Activated T-cell treated with anti-CD3 and anti-CD28 coated beads, Interleukin-2, amount 50 U/mL, for 48 hours (primary cell): ENCODE measurements at places on chromosomes 5 and 9.

DNA sequence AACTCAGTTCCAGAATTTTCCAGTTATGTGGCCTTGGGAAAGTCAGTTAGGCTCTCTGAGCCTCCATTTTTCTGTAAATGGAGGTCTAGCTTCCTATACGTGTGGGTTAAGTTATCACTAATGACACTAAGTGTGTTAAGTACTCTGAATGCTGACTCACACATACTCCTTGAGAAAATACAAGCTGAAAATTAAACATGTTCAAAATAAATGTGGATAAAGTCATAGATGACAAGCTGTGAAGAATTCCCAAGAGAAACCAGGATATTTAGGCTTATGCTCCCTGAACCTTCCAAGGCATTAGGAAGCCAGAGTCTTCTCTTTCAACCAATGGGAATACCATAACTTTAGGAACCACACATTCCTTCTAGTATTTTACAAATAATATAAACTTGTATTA, 58.1 kb downstream of the ABCA1 start:
- DNase-seq: no peak

DNA sequence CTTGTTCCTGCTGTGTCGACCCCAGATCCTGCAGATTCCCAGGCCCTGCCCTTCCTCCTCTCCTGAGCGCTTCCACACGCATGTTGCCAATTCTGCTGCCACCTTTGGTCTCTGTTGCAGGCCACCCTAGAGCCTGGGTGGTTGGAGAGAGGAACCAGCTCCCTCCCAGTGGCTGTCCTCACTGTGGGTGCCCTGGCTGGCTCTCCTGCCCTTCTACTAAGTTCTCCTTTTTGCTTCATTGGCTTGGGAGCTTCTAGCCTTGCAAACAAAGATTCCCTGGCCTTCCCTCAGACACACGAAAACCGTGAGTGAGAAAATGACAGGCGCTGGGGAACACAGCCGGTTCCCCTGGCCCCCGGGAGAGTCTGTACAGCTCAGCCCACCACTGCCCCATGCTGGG, 14.2 kb upstream of the NCS1 start:
- DNase-seq: no peak

DNA sequence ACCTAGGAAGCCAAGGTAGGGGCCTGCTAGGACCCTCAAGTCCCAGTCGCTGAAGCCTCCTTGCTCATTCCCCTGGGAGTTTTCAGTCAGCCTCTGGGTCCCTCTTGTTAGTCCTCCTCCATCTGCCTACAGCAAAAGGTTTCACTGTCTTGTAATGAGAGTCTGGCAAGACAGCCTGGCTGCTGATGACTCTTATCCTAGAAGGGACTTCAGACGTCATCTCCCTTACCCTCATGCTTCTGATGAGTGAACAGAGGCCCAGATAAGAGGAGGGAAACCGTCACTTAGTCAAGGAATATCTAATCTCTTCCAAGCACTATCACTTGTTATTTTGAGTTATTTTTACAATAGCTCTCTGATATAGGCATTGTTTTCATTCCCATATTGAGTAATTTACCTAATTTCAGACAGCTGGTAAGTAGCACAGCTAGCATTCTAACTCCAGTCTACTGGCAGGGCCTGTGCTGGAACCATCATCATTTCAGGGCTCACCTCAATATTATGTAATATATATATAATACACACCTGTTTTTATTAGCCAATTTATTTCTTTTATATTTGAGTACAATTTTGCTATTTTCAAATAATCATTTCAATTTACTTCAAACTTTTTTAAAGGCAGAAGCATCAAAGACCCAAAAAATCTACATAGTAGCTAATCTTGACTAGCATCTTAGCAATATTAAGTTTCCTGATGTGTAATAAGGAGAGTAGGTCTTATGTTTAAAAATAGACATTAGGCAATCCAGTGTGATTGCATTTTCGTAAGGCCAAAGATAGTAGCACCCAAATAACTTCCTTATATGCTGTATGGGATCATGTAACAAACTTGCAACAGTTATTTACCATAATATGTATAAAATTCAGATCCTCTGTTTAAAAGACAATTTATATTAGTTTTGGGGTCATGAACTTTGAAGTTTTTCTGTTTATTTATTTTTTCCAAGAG, 7.9 kb downstream of the CMYA5 start:
- DNase-seq: no peak

DNA sequence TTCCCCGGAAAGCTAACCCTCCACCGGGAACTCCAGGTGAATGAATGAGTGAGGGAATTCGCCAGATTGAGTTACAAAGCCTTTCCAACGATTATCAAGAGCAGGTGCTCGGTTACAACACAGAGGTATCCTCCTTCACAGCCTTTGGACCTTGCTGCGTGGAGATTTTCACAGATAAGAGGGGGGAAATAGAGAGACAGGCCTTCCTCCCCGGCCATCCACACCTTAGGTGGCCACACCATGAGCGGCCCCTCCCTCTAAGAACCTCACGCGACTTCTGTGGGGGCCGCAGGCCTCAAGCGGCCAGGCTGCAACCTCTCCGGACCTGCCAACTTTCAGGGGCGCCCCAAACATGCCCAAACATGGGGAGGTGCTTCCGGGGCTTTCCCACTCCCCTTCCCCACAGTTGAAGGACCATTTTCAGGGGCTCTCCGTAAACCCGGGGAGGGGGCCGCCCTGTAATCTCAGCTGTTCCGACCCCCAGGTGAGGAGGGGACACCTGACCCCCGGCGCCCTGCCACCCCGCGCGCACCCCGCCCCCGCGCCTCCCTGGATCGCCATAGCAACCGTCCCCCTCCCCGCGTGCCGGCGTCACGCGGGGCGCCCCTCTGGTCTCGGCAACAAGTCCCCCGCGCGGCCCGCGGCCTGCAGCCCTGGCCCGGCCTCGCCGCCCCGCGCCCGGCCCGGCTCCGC, 603 bp downstream of the DENND1A start:
- DNase-seq: no peak

- peak; percentile 21 for DNase-seq
Measured at GRCh38 chr9:20255052-20255451, 367.2 kb downstream of the MLLT3 start.

DNA sequence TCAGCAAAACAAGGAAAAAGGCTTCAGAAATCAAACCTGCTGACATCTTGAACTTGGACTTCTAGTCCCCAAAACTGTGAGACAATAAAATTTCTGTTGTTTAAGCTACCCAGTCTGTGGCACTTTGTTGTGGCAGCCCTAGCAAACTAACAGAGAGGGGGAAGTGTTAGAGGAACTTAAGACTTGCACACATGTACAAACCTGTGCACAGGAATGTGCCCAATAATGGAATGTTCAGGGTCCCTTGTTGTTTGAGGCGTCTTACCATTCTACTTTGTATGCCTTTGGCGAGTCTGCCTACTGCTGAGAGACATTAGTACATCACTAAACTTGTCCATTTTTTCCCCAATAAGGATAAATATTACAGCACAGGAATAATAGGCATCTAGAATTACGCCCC, 160.3 kb downstream of the WDR70 start:
- no peak for DNase-seq

DNA sequence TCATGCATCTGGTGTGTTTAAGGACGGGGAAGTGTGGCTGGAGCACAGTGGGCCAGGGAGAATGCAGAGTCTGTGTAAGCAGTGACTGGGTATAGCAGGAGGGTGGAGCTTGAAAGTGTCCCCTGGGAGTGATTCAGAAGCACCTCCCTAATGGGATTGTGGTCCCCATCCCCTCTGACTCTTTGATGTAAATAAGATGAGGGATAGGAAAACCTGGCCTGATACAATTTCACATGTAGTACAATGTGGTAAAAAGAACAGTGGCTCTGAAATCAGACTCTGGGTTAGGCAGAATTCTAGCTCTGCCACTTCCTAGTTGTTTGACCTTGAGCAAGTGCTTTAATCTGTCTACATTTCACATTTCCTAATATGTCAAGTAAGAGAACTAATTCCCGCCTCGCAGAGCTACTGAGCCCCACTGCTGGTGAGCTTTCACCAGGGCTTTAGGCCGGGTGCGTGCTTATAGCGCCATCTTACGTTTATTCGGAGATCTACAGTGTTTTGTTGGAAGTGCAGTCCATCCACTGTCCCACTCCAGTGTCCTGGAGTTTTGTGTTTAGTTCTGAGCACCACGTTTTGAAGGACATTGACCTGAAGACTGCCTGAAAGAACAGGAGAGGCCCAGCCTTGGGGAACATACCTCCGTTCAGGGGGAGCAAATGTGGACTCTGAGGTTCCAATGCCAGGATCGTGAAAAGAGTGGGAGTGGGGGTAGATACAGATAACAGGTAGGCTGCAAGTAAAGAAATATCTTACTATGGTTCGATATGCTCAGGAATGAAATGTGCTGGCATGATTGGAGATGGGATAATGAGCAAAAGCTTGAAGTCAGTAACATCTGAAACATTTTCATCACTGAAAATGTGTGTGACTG, 51.2 kb upstream of the TESK1 start:
- DNase-seq: peak; percentile 49

GRCh38 chr5:76283670-76284069, 119.4 kb upstream of the IQGAP2 start:
- no peak for DNase-seq

DNA sequence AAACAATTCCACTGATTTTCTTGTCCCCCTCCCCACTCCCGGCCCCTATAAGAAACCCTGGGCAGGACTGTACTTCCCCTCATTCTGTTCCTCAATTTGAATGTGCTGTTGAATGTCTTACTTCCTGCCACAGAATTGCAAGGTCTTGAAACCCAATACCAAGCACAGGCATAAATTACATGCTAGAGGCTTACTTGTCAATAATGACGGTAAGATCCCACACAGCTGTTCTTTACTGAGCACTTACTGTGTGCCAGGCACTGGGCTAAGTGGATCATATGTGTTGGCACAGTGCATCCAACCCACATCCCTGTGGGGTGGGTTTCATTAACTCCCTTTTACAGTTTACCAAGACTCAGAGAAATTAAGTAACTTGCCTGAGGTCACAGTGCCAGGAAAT, 63.4 kb downstream of the MVB12B start:
- DNase-seq: no peak
